ENCODE measurements at places on chromosomes 13 and 19.

DNA sequence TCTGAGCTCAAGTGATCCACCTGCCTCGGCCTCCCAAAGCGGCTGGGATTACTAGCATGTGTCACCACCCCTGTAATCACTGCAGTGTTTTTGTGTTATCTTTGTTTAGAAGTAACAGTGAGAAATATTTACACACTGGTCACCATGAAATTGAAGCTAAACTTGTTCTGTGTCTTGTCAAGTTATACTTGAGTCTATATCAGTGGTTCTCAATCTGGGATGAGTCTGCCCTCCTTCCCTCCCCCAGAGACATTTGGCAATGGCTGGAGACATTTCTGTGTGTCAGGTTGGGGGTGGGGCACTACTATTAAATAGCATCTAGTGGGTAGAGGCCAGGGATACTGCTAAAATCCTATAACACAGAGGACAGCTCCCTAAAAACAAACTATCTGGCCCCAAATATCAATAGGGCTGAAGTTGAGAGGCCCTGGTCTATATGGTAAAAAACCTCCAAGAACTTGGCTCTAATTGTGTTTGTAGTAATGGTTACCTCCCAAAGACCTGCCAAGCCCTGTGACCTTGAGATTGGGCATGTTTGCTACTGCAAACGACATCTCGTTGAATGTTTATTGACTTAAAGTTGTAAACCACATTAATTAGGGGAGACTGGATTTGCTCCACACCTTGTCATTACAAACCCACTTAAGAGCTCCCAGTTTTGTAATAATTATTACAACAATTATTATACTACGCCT is 6.9 kb downstream of the CTU1 start:
- DNase-seq: no peak

GRCh38 chr13:105608104-105608503 is 927.4 kb downstream of the EFNB2 start:
- DNase-seq: no peak

- DNase-seq: no peak
These were observed 30.7 kb downstream of the SLC25A42 start for GRCh38 chr19:19094513-19094912.

GRCh38 chr13:43994999-43995859 is 115.5 kb downstream of the LACC1 start:
- DNase-seq: no peak

DNA sequence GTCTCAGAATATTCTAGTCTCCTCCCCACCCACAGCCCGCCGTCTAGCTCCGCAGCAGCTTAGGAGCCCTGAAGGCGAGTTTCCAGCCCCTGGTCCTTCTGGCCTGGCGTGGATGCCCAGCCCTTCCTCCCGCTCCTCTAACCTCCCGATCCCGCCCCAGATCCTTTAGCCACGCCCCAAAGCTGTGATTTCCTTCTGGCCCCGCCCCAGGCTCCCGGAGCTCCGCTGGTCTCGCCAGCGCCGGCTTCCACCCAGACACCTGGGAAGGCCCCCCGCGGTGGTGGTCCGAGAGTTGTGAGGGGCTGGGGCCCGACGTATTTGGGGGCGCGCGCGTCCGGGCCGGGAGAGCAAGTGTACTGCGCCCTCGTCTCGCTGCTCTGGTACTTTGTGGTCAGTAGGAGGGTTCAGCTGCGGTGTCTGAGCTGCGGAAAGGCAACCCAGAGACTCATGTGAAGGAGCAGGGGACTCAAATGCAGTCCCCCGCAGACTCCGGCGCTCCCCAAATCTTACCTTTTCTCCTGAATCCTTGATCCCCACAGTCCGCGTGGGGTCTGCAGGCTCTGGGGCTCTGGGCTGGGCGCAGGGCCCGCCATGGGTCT is at the start of gene CGB7:
TSS of gene CGB7 (minus strand) at position 114 of the 599 bp plus-strand sequence. CDS start 2,374 bp downstream, outside the sequence.
- DNase-seq: no peak

GRCh38 chr19:42558450-42559150 is 30.3 kb upstream of the CEACAM1 start:
- no peak for DNase-seq

- no peak for DNase-seq
These were observed 281.2 kb downstream of the SLITRK5 start for GRCh38 chr13:87952377-87952776.

- no peak for DNase-seq
These were observed 68.8 kb downstream of the GNG7 start for GRCh38 chr19:2633693-2634075.

DNA sequence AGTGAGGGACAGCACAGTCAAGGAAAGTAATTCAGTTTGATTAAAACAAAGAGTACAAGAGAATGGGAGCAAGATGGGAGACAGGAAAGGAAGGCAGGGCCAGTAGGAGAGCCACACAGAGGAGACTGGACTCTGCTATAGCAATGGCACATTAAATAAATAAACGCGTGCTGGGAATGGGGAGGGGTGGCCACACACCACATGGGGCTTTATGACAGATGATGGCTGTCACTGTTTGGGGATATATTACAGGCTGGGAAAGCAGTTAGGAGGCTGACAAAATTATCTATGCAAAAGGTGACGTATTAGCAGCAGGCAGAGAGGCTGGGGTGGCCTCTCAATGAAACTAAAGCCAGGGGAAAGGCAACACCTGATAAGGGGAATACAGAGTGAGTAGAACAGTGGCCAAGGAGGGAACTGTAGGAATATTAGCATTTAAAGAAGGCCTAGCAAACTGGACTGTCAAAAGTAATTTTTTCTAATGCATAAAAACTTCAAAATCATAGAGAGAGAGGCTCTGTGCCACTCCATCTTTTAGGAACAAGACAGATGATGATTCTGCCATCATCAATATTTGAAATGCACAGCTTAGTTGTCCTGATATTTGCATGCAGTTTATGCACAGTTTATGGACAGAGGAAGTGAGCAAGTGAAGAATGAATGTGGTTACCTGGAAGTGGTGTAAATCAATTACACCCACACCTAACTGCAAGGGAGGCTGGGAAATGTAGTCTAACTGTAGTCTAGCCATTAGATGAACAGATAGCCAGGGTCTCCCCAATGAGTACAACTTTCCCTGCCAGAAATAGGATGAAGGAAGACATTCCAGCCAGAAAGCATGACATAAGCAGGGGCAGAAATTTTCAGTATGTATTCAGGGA is 346.5 kb downstream of the FOXO1 start:
- no peak for DNase-seq

GRCh38 chr19:2495130-2495641 is 19.3 kb downstream of the GADD45B start:
- DNase-seq: no peak

- DNase-seq: no peak
These were observed 26.7 kb downstream of the LATS2 start for GRCh38 chr13:21034603-21035191.

DNA sequence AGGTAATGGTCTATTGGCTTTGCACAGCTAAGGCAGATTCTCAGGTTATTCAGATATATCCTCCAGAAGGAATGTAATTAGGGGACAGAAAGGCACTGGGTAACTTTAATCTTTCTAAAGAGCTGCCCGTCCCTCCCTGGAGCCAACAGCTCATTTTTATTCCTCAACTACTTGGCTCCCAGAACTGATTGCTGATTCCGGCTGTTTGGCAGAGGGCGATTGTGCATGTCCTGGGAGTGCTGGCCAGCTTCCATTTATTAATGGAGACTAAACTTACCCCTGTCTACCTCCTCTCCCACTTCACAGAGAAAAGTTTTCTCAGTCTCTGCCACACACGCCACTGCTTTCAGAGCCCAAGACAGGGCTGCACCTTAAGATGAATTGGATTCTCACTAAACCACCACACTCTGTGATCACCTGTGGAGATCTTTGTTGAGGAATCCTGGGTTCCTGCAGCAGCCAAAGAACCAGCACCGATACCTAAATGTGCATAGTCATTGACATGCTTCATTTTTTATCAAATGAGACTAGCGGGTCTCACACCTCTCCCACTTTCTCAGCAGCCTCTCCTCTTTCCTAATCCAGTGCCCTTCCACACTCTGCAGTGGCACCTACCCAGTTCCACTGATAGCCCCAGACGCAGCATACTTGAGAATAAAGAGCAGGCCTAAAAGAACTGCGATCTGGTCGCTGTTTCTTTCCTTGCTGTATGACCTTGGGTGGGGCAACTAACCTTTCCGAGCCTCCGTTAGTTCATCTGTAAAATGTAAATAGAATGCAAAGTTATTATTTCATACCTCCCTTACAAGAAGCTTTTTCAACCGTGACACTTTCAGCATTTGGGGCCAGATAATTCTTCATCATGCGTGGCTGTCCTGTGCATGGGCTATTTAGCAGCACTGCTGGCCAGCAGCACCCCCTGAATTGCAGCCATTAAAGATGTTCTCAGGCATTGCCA is 648.7 kb downstream of the UQCRFS1 start:
- no peak for DNase-seq

DNA sequence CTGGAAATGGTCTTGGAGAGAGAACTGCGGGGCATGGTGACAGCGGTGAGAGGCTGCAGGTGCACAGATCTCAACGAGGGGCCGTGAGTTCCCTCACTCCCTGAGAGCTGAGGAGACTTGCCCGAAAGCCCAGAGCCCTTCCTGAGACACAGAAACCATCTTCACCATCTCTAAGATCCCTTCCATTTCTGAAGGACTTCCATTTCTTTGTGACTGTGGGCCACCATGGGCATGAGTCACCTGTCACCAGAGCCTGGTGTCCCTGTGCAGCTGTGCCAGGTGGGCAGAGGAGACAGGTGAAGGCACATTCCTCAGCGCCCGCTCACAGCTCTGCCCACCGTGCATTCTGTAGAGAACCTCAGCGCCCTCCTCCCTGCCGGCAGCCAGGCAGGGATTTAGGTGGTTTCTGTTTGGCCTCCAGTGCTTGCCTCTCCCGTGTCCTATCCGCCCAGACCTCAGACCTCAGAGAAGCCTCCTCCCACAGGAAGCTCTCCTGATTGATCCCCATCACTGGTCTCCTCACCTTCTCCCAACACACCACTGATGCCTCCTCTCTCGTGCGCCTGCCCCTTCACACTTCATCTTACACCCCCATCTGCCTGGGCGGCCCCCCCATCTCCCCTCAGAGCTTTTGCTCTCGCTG is 24.2 kb downstream of the SH3GL1 start:
- DNase-seq: no peak

- DNase-seq: no peak
These were observed 13.9 kb downstream of the COL4A1 start for GRCh38 chr13:110293037-110293436.
